ENCODE measurements at places on chromosomes 3 and 15. TPM values are rescaled to one million over a fixed set of nuclear protein-coding genes. Genes with fewer than 3 reads are reported as not detected.

SAMD7 gene
- not detected for total RNA-seq

TOPBP1 gene
- total RNA-seq = 15.2 TPM

CLRN1 gene
- not detected for total RNA-seq

COL6A5 gene
- total RNA-seq = under 0.01 TPM

GOLGA8N gene
- 3.6 TPM for total RNA-seq

TLR9 gene
- under 0.01 TPM for total RNA-seq

RCCD1 gene
- total RNA-seq = 14.2 TPM

LRRK1 gene
- 12.2 TPM for total RNA-seq

REC114 gene
- total RNA-seq = not detected

FAM98B gene
- 5.4 TPM for total RNA-seq

LSAMP gene
- total RNA-seq = 4.8 TPM

EFHB gene
- total RNA-seq = 1.0 TPM

AGBL1 gene
- total RNA-seq = not detected

GOLGA8G gene
- total RNA-seq = not detected

ZIC4 gene
- not detected for total RNA-seq

MCF2L2 gene
- total RNA-seq = under 0.01 TPM

EPHB3 gene
- 3.9 TPM for total RNA-seq

CNTN6 gene
- total RNA-seq = not detected

GRK7 gene
- not detected for total RNA-seq

DPPA2 gene
- not detected for total RNA-seq

HACD2 gene
- 22.0 TPM for total RNA-seq

CHRM5 gene
- not detected for total RNA-seq

LIPH gene
- under 0.01 TPM for total RNA-seq

ARNT2 gene
- total RNA-seq = 9.8 TPM

CCK gene
- total RNA-seq = 1.0 TPM

GMNC gene
- total RNA-seq = under 0.01 TPM

IGF2BP2 gene
- 26.2 TPM for total RNA-seq

PLAAT1 gene
- total RNA-seq = not detected

RLBP1 gene
- total RNA-seq = not detected

LRRIQ4 gene
- under 0.01 TPM for total RNA-seq

XCR1 gene
- total RNA-seq = under 0.01 TPM

PDCD7 gene
- total RNA-seq = 17.0 TPM

UROC1 gene
- total RNA-seq = not detected

ZSCAN2 gene
- 9.2 TPM for total RNA-seq

THRB gene
- total RNA-seq = 7.4 TPM

SHF gene
- total RNA-seq = 3.3 TPM

GHSR gene
- not detected for total RNA-seq

Measured in fibroblast of lung (primary cell).